ENCODE measurements at places on chromosomes 12 and 14.

GRCh38 chr12:90355711-90356355, 599.1 kb downstream of the CCER1 start:
- DNase-seq, result no peak

- no peak for DNase-seq
Measured at GRCh38 chr12:31316891-31317290, 9.1 kb downstream of the SINHCAF start.

DNA sequence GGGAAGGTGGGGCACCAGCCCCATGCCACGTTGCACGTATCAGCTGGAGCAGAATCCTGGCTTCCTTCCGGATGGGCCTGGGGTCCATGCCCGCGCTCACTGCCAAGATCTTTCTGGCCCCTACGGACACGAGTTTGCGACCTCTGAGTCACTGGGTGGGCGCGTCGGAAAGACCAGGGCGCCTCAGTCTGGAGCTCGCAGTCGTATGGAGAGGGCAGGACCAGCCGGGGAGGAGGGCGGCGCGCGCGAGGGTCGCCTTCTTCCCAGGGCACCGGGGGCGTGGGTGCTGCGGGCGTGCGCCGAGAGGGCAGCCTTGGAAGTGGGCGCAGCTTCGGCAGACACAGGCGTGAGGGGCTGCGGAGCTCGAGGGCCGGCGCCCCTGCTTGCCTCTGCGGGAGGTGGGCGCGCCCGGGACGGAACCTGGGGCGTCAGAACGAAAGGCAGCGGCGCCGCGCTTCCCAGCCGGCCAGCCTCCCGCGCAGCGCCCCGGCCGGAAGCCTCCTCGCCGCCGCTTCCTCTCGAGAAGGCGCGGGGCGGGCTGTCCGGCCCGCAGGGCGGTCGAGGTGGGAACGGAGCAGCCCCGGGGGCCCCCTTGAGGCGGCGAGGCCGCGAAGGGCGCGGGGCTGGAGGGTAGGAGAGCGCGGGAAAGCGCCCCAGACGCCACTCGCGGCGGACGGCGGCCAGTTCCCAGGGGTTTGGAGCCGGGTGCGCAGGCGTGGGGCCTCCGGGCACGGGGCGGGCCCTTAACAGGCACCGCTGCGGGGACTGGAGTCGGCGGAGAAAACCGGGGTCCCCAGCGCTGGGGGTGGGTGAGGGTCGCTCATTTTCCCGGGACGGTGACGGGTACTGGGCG, at the start of gene ARL6IP4:
TSS of gene ARL6IP4 (plus strand) at position 499 of the 853 bp plus-strand sequence. CDS start 459 bp downstream, outside the sequence.
- peak; percentile 44 for DNase-seq

GRCh38 chr12:123387508-123388176, 3.7 kb downstream of the KMT5A start:
- no peak for DNase-seq

GRCh38 chr14:37262649-37263048, 64.9 kb downstream of the MIPOL1 start:
- no peak for DNase-seq

DNA sequence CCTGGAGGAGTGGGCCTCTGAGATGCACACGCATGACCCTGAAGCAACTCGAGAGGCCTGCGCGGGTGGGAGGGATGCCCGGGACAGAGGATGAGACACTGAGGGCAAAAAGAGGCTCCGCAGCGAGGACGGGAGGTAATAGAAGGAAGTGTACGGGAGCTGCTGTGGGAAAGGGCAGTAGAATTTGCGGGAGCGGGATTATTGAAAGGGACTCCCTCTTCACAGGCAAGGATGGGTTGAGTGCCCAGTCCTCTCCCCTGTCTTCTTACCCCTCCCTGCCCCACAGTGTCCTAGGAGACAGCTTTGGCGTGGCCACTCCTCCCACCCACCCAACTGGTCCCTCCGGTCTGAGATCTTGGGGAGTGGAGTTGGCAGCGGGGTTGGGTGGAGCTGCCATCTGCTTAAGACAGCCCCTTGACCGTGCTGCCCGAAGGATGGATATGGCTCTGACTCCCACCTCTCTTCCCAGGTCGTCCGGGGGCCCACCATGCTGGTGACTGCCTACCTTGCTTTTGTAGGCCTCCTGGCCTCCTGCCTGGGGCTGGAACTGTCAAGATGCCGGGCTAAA, 15.7 kb upstream of the ESPL1 start:
- no peak for DNase-seq

- DNase-seq, result no peak
Measured at GRCh38 chr12:38132139-38132538, 184.4 kb upstream of the ALG10B start.

- no peak for DNase-seq
Measured at GRCh38 chr12:100555722-100556121, 17.8 kb upstream of the GAS2L3 start.

DNA sequence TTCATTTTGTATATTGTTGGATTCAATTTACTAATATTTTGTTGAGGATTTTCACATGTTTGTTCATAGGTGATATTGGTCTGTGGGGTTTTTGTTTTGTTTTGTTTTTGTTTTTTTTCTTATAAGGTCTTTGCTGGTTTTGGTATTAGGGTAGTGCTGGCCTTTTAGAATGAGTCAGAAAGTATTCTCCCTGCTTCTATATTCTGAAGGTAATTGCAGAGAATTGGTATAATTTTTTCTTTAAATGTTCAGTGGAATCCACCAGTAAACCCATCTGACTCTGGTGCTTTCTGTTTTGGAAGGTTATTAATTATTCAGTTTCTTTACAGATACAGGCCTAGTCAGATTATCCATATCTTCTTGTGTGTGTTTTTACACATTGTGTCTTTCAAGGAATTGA, 8.9 kb downstream of the TOGARAM1 start:
- DNase-seq, result no peak

- DNase-seq, result peak; percentile 82
Measured at GRCh38 chr14:37590428-37591139, 4.5 kb downstream of the FOXA1 start.

GRCh38 chr12:7092229-7092985, at the start of gene C1R:
Gene C1R, minus strand, starts transcription at chr12:7092445. Its CDS starts 57 bp downstream, at chr12:7092388.
- DNase-seq, result peak; percentile 78

DNA sequence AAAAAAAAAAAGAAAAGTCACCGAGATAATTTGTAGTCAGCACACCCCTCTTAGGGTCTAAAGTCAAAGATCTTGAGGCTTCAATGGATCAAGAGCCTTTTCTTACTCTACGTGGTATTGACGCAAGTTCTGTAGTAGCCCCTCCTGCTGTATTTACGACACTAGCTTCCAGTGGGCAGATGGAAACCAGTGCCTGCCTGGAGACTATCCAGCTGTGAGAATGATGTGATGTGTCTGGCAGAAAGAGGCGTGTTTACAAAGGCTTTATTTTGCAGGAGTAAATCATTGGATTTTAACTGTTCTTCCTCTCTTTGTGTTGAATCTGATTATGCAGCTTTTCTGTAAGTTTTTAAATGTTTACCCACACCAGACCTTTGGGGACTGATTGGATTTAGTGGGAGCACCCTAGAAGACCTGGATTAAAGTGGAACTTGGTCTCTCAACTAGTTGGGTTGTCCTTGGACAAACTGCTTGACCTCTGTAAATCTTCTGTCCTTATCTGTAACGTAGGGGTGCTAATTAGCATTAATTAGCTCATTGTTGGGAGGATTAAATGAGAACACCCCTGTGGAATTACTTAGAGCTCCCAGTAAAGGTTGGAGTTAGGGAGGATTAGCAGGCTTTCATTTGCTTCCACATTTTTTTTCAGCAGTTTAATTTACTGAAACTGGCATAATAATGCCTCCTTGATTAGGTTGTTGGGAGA, 72.4 kb downstream of the RASSF3 start:
- DNase-seq, result no peak

DNA sequence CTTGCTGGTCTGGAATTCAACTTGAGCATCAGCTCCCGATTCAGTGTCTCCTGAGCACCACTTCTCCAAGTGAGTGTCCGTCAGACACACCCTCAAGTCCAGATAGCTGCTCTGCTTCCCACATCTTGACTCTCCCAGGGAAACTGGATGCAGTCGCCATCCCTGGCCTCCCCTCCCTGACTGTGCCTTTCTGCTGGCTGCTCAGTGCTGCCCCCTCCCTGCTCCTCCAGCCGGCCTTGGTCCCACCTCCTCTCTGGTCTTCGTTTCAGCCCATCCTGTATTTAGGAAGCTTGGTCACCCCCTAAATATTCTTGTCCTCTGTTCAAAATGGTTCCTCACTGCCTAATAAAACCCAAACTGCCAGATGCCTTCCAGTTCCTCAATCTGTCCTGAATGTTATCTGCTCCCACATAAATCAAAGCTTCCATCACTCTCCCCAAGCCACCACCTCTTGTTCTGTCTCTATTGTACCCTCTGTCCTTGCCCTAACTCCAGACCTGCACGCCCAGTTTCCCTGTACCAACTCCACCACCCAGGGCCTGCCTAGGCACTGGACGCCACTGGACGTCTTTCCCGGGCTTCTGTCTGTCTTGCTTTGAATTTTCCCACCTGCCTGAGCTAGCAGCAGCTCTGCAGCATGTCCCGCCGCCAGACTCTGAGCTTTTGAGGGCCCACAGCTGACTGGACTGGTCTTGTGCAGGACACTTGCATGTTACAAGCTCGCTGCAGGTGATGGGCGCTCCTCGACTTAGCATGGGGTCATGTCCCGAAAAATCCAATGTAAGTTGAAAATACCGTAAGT, 33.8 kb downstream of the CCDC92 start:
- no peak for DNase-seq

DNA sequence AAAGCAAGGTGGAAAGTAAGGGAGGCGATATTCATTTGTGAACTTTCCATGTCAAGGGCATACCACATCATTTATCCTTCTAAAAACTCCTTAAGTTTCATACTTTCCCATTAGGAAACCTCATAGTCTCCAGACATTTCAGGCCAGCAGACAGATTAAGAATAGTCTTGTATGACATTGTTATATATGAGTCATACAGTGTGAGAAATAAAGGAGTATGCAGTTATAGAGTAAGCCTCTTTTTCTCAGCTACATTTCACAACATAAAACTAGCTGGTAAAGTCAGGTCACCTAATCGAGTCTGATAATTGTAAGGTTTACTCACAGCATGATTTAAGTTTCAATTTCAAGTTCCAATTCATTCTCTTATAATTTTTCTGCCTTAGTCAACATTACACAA, 164.3 kb downstream of the GRIP1 start:
- no peak for DNase-seq

DNA sequence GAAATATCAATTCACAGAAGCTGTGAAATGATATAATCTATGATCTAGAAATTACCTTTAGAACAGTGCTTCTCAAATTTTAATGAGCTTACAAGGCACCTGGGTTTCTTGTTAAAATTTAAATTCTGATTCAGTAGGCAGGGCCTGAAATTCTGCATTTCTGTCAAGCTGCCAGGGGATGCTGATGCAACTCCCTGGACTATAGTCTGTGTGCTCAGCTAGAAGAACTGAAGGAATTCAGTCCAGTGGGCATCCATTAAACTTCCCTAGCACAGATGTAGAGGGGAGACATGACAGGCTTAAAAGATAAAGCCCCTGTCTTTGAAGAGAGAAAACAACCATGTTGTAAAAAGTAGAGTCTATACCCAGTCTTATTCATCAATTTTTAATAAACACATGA, 441.8 kb downstream of the TMTC2 start:
- no peak for DNase-seq

GRCh38 chr14:96265383-96266095, 9.5 kb downstream of the BDKRB1 start:
- peak; percentile 64 for DNase-seq

DNA sequence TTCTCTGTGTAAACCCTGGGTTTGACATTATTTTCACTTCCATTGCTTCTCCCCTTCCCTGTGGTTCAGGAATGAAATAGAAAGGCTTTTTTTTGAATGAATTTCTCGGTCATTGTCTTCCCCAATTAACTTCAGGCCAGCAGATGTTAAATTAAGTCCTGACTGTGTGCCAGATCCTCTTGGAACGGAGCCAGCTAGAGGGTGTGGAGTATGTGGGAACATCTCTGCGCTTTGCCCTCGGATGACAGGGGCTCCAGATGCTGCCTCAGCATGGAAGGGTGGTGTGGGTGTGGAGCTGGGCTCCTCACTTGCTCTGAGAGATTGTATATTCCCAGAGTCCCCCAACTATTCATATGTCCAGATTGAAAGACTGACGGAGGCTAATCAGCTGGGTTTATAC, 13.1 kb downstream of the KRT85 start:
- peak; percentile 12 for DNase-seq

DNA sequence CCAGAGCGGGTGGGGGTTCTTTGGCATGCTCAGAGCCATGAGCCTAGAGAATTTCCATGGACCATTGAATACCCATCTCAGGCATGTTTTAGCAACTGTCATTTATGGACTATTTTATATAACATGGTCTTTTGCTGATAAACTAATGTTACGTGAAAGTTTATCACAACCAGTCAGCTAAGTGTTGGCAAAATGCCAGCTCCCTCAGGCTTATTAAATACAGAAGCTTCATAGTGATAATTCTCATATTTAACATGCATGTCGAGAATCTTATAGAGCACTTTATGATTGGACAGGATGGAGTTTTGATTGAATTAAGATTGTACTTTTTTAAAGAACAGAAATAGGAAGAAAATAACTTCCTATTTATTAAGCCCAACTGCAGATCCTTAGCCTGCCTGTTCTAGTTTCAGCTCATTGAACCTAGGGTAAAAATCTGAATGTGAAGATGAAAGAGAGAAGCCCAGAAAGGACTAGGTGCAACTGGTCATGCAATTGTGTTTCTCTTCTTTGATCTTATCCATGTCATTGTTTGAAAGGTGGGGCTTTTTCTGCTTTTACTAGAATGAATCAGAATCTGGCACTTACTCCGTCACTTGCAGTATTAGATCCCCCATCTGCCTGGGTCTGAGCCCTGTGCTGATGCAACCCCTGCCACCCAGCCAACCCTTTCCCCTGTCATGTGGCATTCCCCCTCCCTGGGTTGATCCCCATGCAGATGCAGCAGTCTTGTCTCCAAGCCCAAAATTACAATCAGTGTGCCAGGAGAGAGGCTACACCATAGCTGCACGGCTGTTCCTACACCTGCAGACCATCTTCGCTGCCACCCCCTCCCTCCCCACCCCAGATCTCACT, 134.6 kb upstream of the EVL start:
- DNase-seq, result peak; percentile 35

GRCh38 chr12:131860472-131861260, 32.5 kb downstream of the MMP17 start:
- DNase-seq, result peak; percentile 53

DNA sequence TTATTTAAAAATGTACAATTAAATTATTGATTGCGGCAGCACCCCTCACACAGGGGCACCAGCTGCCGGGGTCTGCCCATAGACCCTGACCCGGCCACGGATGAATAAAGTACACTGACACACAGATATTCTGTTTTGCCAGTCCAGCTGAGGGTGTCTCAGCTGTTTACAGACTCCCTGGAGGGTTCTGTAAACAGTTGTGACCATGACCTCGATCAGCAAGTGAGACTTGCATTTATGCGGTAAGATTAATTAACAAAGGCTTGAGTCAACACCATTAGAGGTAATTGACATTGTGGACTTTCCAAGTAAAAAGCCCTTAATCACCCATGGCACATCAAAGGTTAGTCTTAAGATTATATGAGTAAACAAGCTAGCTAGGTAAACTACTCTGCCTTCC, 94.3 kb downstream of the FUT8 start:
- DNase-seq, result peak; percentile 81

All from DMS79 treated with DMSO at 0.1 percent for 48 hours (cell line).